ENCODE measurements at places on chromosomes 5 and 9. TPM values are rescaled to one million over a fixed set of nuclear protein-coding genes. Genes with fewer than 3 reads are reported as not detected.

Gene LCN12
- 0.72 TPM for total RNA-seq

Gene OR5C1
- total RNA-seq = not detected

Gene PCDHAC1
- total RNA-seq = not detected

Gene CDKN2B
- total RNA-seq = 0.64 TPM

Gene DAPK1
- 2.2 TPM for total RNA-seq

Gene RELL2
- total RNA-seq = 21.3 TPM

Gene RANBP17
- total RNA-seq = not detected

Gene FAM13B
- total RNA-seq = 63.3 TPM

Gene ADAM19
- 31.5 TPM for total RNA-seq

Gene DNAJC18
- 6.2 TPM for total RNA-seq

Gene SELENOP
- total RNA-seq = 0.86 TPM

Gene RBM22
- total RNA-seq = 91.0 TPM

Gene GLDC
- not detected for total RNA-seq

Gene ITGA2
- 1.4 TPM for total RNA-seq

Gene SLC22A4
- 0.22 TPM for total RNA-seq

Gene DND1
- total RNA-seq = 5.0 TPM

Gene RAB24
- total RNA-seq = 20.5 TPM

Gene PDE6A
- not detected for total RNA-seq

Gene EFNA5
- not detected for total RNA-seq

Gene PCDHGB7
- 0.32 TPM for total RNA-seq

Gene SGCD
- not detected for total RNA-seq

All from CD4-positive, alpha-beta memory T cell (primary cell).